ENCODE measurements at places on chromosomes 11 and 22. TPM values are rescaled to one million over a fixed set of nuclear protein-coding genes. Genes with fewer than 3 reads are reported as not detected.
A peak's percentile ranks its signal among the peaks of the same experiment; 100 is the strongest.

GRCh38 chr11:106156290-106156937, 79.0 kb downstream of the AASDHPPT start:
- DNase-seq: no peak

DNA sequence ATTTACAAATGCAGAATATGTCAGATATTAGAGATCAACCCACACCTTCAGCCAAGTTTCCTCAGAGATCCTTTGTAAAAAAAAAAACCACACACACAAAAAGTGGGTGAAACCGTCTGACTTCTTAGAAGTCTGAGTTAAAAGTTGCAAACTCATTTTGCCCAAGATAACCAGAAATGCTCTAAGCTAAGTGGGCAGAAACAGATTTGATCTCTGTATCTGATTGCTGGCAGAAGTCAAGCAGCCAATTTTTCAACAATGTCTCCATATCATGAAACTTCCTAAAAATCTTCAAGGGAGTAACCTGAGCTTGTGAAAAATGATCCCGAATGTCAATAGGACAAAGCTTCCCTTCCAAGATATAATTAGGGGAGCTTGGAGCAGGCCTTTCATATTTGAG, 28.6 kb upstream of the ATXN10 start:
- no peak for DNase-seq

GRCh38 chr11:125923012-125923579, 18.8 kb downstream of the DDX25 start:
- DNase-seq: peak; percentile 47

DNA sequence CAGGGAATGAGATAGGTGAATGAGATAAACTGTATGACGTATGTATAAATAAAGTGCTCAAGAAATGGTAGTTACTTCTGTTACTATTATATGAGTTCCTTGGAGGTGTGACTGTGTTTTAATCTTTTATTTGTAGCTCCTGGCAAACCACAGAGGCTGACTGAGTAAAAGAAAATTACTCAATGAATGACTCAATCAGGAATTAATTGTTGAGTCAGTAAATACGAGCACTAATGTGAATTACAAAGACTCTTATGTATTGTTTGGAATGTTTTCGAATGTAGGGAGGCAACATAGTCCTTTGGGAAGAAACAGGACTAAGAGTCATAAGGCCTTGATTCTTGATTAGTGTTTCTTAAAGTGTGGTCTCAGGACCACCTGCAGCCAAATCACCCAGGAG, 51.1 kb upstream of the BLID start:
- no peak for DNase-seq

GRCh38 chr11:36300650-36301049, 4.6 kb downstream of the PRR5L start:
- DNase-seq: no peak

PLAAT2 gene
- not detected for total RNA-seq

CADM1 gene
- total RNA-seq: 1.6 TPM

OR52N4 gene
- total RNA-seq: 1.5 TPM

OR52N1 gene
- not detected for total RNA-seq

C11orf16 gene
- not detected for total RNA-seq
